ENCODE measurements at places on chromosomes 12 and 14. TPM values are rescaled to one million over a fixed set of nuclear protein-coding genes. Genes with fewer than 3 reads are reported as not detected.

- DNase-seq, result no peak
Measured at GRCh38 chr12:2288001-2288400, 235.2 kb downstream of the CACNA1C start.

GRCh38 chr12:6444704-6445688, at the start of gene CD27:
TSS of gene CD27 (plus strand) at chr12:6444955. CDS start at chr12:6445096, 141 bp downstream.
- DNase-seq, result no peak

DNA sequence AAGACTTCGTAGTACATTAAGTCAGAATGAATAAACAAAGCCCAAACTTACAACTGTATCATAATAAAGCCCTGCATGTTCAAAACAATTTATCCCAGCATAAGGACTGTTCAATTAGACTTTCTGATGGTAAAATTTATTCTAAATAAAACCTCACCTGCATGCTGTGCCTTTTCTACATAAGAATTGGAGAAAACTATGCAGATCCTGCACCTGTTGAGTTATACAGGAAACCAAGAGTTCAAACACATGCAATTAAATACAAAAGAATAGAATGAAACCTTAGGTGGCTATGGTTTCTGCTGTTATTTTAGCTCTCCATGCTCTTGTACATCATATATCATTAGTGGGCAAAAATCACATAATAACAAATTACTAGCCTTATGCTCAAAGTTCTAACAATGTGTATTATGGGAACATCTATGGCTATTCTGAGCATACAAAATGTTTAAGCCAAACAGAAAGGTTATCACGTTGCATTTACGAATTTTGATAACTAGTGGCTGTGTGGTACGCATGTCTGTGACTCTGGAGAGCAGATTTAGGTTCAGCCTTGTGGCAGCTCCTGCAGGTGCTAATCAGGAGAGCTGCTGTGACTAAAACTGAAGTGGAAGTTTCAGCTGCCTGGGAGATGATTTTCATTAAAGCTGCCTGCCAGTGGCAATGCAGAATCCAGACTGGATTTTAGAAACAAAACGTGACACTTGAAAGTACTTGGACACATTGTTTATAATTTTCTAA, 36.1 kb upstream of the LRFN5 start:
- DNase-seq, result no peak

- no peak for DNase-seq
Measured at GRCh38 chr14:97848317-97848980, 1051.3 kb downstream of the VRK1 start.

DNA sequence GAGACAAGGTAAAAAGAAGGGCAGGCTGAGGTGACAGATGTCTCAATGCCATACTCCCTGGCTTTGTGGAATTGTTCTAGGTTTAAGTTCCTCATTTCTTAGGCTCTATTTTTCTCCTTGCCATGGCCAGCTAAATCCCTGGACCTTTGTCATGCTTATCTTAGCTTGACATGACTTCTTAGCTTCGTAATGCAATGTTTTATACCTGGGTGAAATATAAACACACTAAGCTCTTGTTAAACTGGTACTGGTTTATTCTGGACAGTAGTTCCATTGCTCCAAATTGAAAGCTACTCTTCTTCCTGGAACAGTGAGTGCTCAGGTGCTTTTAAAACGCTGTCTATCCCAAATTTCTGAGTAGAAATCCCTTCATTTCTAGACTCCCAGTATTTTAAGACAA, 17.4 kb upstream of the ARHGAP5 start:
- DNase-seq, result no peak

DNA sequence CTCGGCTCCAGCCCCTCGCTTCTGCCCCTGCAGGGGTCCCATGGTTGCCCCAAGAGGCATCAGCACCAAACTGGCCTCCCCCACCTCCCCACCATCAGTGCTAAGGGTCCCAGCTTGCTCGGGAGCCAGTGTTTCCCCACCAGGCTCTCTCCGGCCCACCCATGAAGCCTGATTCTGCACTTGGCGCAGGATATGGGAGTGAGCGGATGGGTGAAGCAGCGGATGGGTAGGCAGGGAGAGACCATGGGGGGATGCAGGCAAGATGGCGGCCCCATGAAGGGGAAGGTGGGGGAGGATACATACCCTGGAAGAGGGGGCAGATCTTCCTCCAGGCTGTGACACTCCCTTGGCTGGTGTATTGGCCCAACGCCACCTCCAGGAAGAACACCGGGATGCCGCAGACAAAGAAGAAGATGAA, 9.7 kb downstream of the SLC6A12 start:
- DNase-seq, result no peak

VRTN gene
- total RNA-seq, result 1.5 TPM

LRCOL1 gene
- not detected for total RNA-seq

P2RX2 gene
- total RNA-seq, result 0.19 TPM
